ENCODE measurements at places on chromosomes 16 and 17.
A peak's percentile ranks its signal among the peaks of the same experiment; 100 is the strongest.

- peaks cover 7% of the 10 kb centered on the region for H3K36me3 ChIP-seq
- H3K4me3 ChIP-seq: no peak overlapping the region
- no peak for DNase-seq
- peaks cover 19% of the 10 kb centered on the region for H3K4me1 ChIP-seq
These were observed 53.4 kb downstream of the RGS9 start for GRCh38 chr17:65190467-65191097.

- H3K36me3 ChIP-seq: no peaks in the 10 kb centered on the region
- no peak for DNase-seq
These were observed 342.5 kb downstream of the NPIPA8 start for GRCh38 chr16:17994027-17994426.

DNA sequence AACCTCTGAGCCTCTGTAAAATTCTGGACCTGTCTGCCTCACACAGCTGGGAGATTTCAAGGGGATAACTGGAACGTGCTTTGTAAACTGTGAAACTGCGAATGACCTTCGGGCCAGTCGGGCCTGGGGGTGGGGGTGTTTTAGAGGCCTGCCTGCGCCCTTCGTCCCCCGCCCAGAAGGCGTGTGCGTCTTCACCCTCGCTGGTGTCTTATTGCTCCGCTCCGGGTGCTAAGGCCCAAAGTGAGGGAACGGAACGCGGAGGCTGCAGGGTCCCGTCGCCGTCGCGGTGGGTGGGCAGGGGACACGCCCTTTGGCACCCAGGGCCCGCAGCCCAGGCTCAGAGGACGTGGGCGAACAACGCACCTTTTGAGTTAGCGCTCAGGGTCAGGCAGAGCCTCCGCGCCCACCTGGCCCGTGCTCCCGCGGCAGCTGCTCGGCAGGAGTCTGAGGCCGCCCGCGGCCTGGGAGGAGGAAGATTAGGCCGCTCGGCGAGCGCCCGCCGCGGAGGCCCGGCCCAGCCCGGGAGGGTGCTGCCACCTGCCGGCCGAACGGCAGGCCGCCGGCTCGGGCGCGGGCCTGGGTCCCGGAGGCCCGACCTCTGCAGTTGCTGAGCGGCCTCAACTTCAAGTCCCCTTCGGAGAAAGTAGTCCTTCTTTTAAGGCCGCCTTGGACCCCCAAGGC lies 29.7 kb downstream of the DCAKD start:
- no peak overlapping the region for H3K4me3 ChIP-seq
- peaks cover 4% of the 10 kb centered on the region for H3K36me3 ChIP-seq
- peak; percentile 64 for DNase-seq

GRCh38 chr17:76537578-76538280 lies at the start of gene CYGB:
CYGB (minus strand) TSS chr17:76537709; CDS start chr17:76537542, 167 bp downstream.
- no peak within 1 kb of the TSS for H3K27ac ChIP-seq
- H3K27me3 ChIP-seq: peaks cover 58% of the 10 kb centered on the region
- H3K36me3 ChIP-seq: no peaks in the 10 kb centered on the region
- no peaks in the 10 kb centered on the region for H3K4me1 ChIP-seq
- no peak for DNase-seq

DNA sequence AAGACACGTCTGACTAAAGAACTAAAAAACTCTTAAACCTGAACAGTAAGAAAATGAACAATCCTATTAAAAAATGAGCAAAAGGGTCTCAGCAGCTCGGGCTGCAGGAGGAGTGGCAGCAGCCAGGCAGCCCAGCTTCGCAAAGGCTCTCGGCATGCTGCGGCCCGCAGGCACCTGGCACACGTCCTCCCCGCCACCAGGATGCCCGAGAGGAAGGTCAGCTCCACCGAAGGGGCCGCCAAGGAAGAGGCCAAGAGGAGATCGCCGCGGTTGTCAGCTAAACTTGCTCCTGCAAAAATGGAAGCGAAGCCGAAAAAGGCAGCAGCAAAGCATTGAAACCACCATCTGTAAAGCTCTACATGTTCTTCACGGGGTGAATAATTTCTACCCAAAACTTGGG lies 173.5 kb downstream of the BCAS3 start:
- no peaks in the 10 kb centered on the region for H3K36me3 ChIP-seq
- peaks cover 3% of the 10 kb centered on the region for H3K4me1 ChIP-seq

DNA sequence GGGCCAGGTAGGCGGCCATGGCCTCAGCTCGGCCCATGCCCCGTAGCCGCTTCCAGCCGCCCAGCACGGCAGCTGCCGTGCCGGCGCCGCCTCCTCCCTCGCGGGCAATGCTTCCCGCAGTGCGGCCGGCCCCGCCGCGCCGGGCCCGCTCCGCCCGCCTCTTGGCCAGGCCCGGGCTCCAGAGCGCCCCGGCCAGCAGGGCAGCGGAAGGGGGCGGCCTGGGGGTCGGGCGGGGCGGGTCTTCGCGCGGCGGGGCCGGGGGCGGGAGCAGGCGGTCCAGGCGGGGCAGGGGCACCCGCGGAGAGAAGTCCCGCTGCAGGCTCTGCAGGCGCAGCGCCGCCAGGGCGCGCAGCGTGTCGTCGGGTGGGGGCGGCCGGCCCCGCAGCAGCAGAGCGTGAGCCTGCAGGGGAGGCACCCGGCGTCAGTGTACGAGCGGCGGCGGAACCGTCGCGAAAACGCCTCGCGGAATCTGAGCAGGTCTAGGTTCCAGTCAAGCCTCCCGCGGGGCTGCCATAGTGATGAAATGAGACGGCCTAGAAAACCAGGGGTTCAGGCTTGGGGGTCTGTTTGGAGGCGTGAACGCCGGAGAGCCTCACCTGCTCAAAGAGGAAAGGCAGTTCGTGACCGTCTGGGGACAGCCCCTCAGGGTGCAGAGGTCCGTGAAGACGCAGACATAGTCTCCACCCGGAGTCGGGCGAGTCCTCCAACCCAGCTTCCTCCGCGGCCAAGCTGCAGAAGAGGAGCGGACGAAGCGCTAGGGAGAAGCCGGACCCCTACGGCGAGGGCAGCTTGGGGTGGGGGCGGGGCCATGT lies 6.6 kb downstream of the PLEKHH3 start:
- no peak for DNase-seq
- H3K36me3 ChIP-seq: peaks cover 1% of the 10 kb centered on the region
- H3K4me3 ChIP-seq: peak overlapping the region; percentile 52
- H3K4me1 ChIP-seq: peaks cover 23% of the 10 kb centered on the region
- peaks cover 51% of the 10 kb centered on the region for H3K27me3 ChIP-seq

- H3K36me3 ChIP-seq: no peaks in the 10 kb centered on the region
- no peak overlapping the region for H3K4me3 ChIP-seq
- no peaks in the 10 kb centered on the region for H3K4me1 ChIP-seq
- peaks cover 6% of the 10 kb centered on the region for H3K27me3 ChIP-seq
- H3K27ac ChIP-seq: no peak overlapping the region
These were observed 16.2 kb downstream of the CCDC42 start for GRCh38 chr17:8728251-8728938.

GRCh38 chr16:65663774-65664173 lies 541.9 kb upstream of the CDH11 start:
- H3K27me3 ChIP-seq: no peaks in the 10 kb centered on the region
- H3K36me3 ChIP-seq: no peaks in the 10 kb centered on the region
- no peak overlapping the region for H3K27ac ChIP-seq

DNA sequence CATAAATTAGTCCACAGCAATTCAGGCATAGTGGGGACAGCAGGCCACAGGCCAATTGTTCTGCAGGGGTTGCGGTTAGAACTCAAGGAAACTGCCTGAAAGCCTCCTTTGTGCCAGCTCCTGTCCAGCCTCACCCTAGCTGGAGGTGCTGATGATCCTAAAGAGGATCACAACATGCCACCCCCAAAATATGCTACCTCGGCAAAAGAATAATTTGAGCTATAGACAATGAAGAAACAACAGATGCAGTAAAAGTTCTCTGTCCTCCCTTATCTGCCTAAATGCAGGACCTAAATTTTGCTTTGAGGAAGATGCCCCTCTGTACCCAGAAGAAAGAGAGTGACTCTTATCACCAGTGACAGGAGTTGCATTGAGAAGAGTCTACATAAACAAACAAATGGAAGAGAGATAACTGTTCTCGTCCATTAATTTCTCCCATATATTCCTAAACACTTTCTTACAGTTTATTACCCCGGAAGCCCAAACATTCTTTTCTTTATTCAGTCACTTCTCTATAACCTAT lies 14.7 kb downstream of the ALOX15 start:
- H3K36me3 ChIP-seq: no peaks in the 10 kb centered on the region
- H3K4me3 ChIP-seq: no peak overlapping the region
- no peak for DNase-seq
- peaks cover 2% of the 10 kb centered on the region for H3K4me1 ChIP-seq
- H3K27ac ChIP-seq: no peak overlapping the region

DNA sequence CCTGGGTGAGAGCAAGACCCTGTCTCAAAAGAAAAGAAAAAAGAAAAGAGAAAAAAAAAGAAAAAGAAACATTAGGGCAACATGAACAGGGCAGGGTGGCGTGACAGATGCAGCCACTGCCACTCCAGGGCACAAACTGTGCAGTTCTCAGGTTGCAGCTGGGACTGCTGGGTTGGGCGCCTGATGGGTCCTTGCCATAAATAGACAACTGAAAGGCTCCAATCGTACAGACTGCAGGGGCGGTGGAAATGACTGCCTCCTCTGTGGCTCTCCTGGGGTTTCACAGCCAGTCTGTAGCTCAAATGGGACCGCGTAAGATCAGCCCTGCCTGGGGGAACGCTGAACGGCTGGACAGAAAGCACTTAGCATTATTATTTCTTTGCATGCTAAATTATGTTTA lies 130.7 kb downstream of the CPPED1 start:
- H3K4me3 ChIP-seq: no peak overlapping the region
- H3K4me1 ChIP-seq: peaks cover 17% of the 10 kb centered on the region

GRCh38 chr17:49998836-49999511 lies 4.0 kb upstream of the DLX3 start:
- no peak for DNase-seq
- H3K4me1 ChIP-seq: peaks cover 22% of the 10 kb centered on the region
- H3K36me3 ChIP-seq: no peaks in the 10 kb centered on the region

- H3K4me3 ChIP-seq: no peak overlapping the region
- no peak overlapping the region for H3K27ac ChIP-seq
- no peaks in the 10 kb centered on the region for H3K27me3 ChIP-seq
- H3K36me3 ChIP-seq: peaks cover 8% of the 10 kb centered on the region
- H3K4me1 ChIP-seq: no peaks in the 10 kb centered on the region
These were observed 43.7 kb upstream of the ERN1 start for GRCh38 chr17:64173646-64174045.

DNA sequence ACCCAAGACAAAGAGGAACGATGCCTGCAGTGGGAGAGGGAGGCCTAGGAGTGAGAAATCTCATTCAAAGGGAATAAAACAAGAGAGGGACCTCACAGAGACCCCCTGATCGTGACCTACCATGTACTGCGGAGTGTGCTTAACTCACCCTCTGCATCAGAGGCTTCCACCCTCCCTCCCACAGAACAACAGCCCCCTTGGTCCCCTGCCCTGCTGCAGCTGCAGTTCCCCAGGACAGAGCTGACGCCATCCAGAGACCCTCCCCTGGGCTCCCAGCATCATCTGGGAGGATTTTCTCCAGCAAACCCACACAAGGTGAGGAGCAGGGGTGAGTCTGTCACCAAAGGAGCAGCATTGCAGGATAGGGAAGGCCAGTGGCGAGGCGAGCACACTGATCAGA lies 39.8 kb downstream of the TLE7 start:
- H3K27me3 ChIP-seq: peaks cover 12% of the 10 kb centered on the region
- peaks cover 10% of the 10 kb centered on the region for H3K4me1 ChIP-seq
- H3K27ac ChIP-seq: no peak overlapping the region
- no peaks in the 10 kb centered on the region for H3K36me3 ChIP-seq

- no peak overlapping the region for H3K4me3 ChIP-seq
- H3K36me3 ChIP-seq: no peaks in the 10 kb centered on the region
- H3K4me1 ChIP-seq: no peaks in the 10 kb centered on the region
- no peak for DNase-seq
- H3K27me3 ChIP-seq: peaks cover 22% of the 10 kb centered on the region
- H3K27ac ChIP-seq: no peak overlapping the region
These were observed 8.1 kb upstream of the CMTR2 start for GRCh38 chr16:71297341-71297634.

DNA sequence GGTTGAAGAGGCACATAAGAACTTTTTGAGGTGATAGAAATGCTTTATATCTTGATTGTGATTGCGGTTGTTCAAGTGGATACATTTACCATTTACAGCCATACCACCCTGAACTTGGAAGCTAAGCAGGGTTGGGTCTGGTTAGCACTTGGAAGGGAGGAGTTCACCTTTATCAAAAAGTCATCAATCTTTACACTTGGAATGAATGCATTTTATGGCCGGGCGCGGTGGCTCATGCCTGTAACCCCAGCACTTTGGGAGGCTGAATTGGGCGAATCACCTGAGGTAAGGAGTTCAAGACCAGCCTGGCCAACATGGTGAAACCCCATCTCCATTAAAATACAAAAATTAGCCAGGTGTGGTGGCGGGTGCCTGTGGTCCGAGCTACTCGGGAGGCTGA lies 9.5 kb upstream of the GJD3 start:
- no peak for DNase-seq
- no peak overlapping the region for H3K27ac ChIP-seq

GRCh38 chr16:55291847-55292246 lies 32.2 kb upstream of the IRX6 start:
- no peak overlapping the region for H3K27ac ChIP-seq
- no peak for DNase-seq
- no peak overlapping the region for H3K4me3 ChIP-seq
- no peaks in the 10 kb centered on the region for H3K36me3 ChIP-seq
- no peaks in the 10 kb centered on the region for H3K27me3 ChIP-seq

DNA sequence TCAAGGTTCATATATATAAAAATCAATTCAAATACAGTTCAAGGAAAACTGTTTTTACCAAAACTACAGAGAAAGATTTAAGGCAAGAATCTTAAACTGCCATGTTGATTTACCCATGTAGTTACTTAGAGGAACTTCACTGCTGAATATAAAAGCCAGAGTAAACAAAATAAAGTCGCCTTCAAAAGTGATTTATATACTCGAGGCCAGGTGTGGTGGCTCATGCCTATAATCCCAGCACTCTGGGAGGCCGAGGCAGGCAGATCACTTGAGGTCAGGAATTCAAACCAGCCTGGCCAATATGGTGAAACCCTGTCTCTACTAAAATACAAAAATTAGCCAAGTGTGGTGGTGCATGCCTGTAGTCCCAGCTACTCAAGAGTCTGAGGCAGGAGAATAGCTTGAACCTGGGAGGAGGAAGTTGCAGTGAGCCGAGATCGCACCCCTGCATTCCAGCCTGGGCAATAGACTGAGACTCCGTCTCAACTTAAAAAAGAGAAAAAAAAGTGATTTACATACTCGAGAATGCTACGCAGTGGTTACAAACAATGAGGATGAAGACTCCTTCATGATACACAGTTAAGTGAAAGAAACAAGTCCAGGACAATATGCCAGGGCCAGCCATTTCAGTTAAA lies 54.1 kb upstream of the CNEP1R1 start:
- no peaks in the 10 kb centered on the region for H3K36me3 ChIP-seq
- H3K27ac ChIP-seq: no peak overlapping the region
- peaks cover 55% of the 10 kb centered on the region for H3K27me3 ChIP-seq
- H3K4me3 ChIP-seq: no peak overlapping the region

DNA sequence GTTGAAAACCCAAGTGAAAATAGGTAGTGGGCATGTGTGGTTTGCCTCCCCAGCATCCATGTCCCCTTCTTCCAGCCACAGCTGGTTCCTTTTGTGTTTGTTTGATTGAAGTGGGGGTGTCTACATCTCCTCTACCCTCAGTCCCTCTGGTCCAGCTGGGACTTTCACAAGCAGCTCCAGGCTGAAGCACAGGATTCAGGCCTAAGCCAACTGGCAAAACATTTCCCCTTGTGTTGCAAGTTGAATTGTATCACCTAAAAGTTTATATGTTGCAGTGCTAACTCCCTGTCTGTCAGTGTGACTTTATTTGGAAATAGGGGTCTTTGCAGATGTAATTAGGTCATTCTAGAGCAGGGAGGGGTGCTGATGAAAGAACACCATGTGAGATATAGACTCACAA lies 205.9 kb upstream of the ASIC2 start:
- H3K4me3 ChIP-seq: no peak overlapping the region
- H3K4me1 ChIP-seq: no peaks in the 10 kb centered on the region
- H3K27ac ChIP-seq: no peak overlapping the region
- H3K36me3 ChIP-seq: no peaks in the 10 kb centered on the region
- DNase-seq: no peak

- H3K4me1 ChIP-seq: no peaks in the 10 kb centered on the region
- no peak for DNase-seq
- H3K27ac ChIP-seq: no peak within 1 kb of the TSS
- no peaks in the 10 kb centered on the region for H3K36me3 ChIP-seq
These were observed at the start of gene PVALEF for GRCh38 chr17:81165246-81166032. PVALEF (plus strand) TSS chr17:81165507; CDS start chr17:81181227, 15,720 bp downstream.
